ENCODE measurements at places on chromosomes 3 and 15. TPM values are rescaled to one million over a fixed set of nuclear protein-coding genes. Genes with fewer than 3 reads are reported as not detected.

GRCh38 chr3:129624347-129625071 lies 18.0 kb upstream of the PLXND1 start:
- no peak for DNase-seq

AADACL2 gene
- total RNA-seq, result not detected

GXYLT2 gene
- total RNA-seq, result 6.0 TPM

- no peak for DNase-seq
Measured at GRCh38 chr3:13123013-13123654, 49.9 kb upstream of the IQSEC1 start.

- no peak for DNase-seq
Measured at GRCh38 chr3:95394286-95394685, 1331.4 kb downstream of the NSUN3 start.

DNA sequence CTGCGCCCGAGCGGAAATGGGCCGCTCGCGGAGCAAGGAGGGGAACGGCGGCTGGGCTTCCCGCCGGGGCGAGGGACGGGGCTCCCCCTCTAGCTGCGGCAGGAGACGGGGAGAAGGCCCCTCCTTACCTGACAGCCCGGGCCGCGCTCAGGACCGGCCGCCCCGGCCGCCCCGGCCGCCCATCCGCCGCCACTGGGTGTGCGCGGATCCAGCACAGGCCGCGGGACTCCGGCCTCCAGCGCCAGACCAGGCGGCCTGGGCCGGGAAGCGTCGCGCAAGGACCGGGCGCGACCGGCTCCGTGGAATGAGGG lies 296 bp downstream of the TPRA1 start:
- DNase-seq, result no peak

DNA sequence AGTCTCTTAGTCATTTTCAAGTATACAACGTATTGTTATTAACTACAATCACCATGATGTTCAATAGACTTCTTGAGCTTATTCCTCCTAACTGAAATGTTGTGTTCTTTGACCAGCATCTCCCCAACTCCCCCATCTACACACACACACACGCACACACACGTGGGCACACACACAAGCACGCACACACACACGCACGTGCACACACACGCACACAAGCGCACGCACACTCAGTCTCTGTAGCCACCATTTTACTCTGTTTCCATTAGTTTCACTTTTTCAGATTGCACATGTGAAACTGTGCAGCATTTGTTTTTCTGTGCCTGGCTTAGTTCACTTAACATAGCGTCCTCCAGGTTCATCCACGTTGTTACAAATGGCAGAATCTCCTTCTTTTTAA lies 247.0 kb downstream of the XXYLT1 start:
- no peak for DNase-seq

CEP97 gene
- 32.2 TPM for total RNA-seq

CLEC3B gene
- total RNA-seq, result not detected

CLPX gene
- 34.7 TPM for total RNA-seq

DNA sequence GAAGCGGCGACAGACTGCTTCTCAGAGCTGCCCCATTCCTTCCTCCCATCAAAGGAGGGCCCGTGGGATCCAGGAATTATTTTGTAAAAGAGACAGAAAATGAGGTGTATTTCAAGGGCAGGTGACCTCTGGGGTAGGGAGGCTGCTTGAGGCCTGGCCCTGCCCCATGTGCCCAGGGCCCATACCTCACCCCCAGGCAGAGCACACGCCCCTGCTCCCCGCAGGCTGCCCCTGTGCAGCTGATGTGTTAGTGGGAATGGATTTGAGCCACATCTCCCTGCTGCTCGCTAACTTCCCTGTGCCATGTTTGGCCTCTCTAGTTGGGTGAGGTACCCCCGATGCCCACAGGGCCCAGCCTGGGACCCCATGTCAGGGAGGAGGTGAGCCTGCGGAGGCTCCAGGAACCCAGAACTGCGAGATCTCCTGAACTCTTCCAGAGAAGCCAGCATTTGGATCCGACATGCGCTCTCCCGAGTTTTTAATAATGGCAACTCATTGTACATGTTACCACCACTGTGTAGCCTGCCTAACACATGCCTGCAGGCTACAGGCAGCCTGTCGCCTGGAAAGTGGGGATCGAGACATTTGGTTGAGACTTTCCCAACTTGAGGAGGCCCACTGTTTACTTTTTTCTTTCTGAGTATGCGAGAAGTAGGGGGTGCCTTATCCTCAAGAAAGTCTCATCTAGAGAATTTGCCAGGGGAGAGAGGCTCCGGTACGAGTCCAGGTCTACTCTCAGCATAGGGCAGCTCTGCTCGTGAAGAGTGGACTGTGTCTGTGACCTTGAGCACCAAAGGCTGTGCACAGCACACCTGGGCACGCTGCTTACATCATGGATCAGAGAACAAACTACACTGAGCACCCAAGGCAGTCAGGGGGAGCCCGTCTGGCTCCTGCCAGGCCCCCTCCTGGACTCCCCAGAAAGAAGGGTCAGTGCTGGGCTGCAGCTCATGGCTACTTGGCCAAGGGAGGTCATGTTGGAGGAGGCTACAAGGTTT lies 36.1 kb downstream of the PCSK6 start:
- no peak for DNase-seq

GRCh38 chr3:159586571-159587202 lies 401.9 kb upstream of the IL12A start:
- peak; percentile 73 for DNase-seq

DNA sequence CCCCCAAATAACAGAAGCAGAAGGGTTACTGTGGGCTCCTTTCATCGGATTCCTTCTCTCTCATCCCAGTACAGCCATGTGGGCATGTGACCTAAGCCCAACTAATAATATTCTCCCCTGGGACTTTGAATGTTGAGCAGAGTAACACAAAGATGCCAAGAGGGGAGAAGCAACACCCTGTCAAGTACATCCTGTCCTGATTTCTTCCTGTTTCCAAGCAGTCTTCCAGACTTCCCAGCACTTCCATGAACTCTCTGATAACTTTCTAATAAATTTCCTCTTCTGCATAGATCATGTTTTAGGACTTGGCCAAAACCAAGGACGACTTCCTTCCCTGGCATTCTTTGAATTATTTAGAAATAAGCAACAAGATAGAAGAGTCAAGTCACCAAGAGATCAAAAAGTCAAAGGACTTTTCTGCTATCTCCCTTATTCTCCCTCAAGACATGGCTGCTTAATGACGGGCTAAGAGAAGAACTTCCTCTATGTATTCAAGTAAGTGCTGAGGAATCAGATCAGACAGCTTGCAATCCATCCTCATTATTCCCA lies 37.9 kb downstream of the CRYGS start:
- DNase-seq, result no peak

GRCh38 chr3:63240381-63240902 lies 37.7 kb upstream of the SYNPR start:
- DNase-seq, result no peak

DNA sequence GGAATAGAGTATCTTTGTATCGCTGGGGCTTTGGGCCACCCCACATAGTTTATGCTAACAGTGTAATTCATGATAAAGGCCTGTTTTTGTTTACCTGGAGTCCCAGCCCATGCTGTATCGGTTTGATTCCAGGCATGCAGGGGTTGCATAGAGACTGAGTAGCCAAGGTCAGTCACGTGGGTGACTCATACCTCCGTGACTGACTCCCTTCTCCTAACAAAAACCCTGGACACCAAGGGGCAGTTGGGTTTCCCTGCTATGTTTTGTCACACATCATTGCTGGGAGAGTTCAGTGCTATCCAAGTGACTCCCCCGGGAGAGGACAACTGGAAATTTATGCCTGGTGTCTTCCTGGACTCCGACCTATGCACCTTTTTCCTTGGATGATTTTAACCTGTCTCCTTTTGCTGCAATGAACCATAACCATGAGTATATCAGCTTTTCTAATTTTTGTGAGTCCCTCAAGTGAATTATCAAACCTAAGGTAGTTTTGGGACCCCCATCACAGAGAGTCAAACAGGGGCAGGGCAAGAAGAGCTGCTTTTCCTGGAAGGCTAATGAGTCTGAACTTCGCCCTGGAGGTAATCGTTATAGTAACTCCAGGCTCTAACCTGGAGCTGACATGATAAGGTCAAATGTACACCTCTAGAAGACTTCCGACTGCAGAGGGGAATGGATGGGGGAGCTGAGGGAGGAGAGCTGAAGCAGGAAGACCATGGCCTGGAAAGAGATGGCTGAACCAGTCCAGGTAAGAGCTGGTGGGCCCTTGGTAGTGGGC lies 57.0 kb downstream of the SRGAP3 start:
- DNase-seq, result no peak

KNG1 gene
- total RNA-seq, result not detected

- DNase-seq, result peak; percentile 38
Measured at GRCh38 chr3:3603351-3603750, 195.9 kb upstream of the LRRN1 start.

- DNase-seq, result peak; percentile 64
Measured at GRCh38 chr3:180679178-180680096, at the start of gene CCDC39. CCDC39 (minus strand) TSS chr3:180679489; CDS start chr3:180679380, 109 bp downstream.

- peak; percentile 83 for DNase-seq
Measured at GRCh38 chr3:132029182-132029902, 5.5 kb downstream of the CPNE4 start.

- no peak for DNase-seq
Measured at GRCh38 chr3:2082871-2083480, 15.7 kb upstream of the CNTN4 start.
